ENCODE measurements at places on chromosomes 7 and 10. TPM values are rescaled to one million over a fixed set of nuclear protein-coding genes. Genes with fewer than 3 reads are reported as not detected.

Gene HHEX
- not detected for total RNA-seq

Gene TACC2
- total RNA-seq, result 7.8 TPM

Gene FAM24A
- not detected for total RNA-seq

Gene CYP26C1
- not detected for total RNA-seq

DNA sequence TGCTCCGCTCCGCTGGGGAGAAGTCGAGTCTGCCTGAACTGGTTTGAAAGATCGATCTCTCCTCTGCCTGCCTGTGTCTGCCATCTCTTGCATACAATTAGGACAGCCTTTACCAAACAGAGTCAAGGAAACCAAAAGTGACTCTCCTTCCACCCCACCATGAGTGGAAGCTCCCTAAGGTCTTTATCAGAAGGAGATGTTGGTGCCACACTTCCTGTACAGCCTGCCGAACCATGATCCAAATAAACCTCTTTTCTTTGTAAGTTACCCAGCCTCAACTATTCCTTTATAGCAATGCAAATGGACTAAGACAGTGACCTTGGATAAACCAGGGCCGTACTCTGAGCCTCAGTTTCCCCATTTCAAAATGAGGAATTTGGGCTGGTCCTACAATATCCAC lies 106.3 kb upstream of the GDF10 start:
- no peak for DNase-seq

GRCh38 chr7:33886149-33886623 lies 19.2 kb upstream of the BMPER start:
- peak; percentile 34 for DNase-seq

Gene TET1
- total RNA-seq, result 2.8 TPM

DNA sequence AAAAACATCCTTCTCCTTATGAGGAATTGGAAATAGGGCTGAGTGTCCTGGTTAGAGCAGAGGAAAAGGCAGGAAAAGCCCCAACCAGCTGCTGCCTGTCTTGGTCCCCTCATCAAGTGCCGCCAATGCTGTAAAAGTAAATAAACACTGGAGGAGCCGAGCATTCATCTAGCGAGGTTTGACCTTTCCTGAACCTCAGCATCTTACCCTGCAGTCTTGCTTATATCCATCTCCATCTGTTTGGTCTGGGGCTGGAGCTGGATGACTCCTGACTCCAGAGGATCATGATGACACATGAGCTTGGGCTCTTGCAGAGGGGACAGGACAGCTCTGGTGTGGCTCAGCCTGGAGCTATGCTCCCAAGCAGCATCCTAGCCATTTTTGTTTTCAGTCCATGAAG lies 501.1 kb downstream of the TNS3 start:
- DNase-seq, result peak; percentile 87

Gene NACAD
- 3.2 TPM for total RNA-seq

Gene EBLN1
- 0.17 TPM for total RNA-seq

Gene CUZD1
- total RNA-seq, result 0.02 TPM

DNA sequence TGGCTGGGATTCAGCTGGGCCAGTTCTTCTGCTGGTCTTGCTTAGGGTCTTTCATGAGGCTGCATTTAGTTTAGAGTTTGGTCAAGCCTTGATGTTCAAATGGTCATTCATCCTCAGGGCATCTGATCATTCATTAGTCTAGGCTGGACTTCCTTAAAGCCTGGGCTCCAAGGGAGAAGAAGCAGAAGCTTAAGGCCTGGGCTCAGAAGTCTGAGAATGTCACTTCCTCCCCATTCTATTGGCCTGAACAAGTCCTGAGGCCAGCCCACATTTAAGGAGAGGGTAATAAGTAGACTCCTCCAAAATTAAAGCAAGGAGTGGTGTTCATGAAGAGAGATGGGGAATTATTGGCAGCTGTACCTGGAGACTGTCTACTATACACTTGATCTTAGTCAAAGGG lies 193.2 kb upstream of the HABP2 start:
- DNase-seq, result no peak

DNA sequence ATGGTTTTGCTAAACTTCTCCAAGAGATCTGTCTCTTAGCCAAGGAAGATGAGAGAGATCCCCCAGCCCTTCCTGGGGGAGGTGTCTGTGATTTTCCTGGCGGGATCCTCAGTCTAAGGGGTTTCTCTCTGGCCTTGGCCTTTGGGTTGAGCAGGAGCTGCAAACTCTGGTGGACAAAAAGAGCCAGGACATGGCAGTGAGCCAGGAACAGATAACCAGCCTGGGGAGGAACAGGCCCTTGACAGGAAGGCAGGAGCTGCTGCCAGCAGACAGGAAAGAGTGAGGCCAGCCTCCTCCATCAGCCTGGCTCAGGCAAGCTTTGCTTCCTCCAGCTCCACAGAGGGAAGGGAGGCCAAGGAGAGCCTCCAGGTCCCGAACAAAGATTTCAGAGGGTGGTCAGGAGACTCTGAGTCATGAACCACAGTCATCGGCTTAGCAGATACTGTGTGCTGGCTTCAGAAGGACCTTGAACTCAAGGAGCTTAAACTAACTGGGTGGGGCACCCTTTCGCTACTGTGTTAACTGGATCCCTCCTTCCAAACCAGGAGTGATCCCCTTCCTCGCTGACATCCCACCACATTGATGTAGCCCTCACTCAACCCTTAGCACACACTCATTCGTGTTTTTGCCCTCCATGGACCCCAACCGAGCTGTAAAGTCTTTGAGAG lies 34.7 kb downstream of the DDIT4 start:
- peak; percentile 85 for DNase-seq

DNA sequence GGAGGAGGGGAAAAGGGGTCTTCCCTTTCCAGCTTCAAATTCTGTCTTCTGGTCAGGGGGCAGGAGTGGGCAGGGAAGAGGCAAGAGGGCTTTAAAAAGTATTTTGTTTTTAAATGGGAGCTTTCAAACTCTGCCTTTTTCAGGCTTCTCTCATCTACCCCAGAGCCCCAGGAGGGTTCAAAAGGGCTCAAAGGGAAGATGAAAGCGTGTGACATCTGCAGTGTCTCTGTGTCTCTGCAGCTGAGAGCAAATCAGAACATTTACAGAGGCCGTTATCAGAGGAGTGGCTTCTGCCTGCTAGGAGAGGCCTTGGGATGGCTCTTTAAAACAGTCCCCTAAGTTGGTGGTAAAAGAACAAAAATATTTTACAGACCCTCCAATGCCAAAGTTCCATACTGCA lies 30.3 kb downstream of the TRIM8 start:
- no peak for DNase-seq

Gene TRIM50
- total RNA-seq, result not detected

GRCh38 chr10:33015761-33016547 lies 57.9 kb upstream of the ITGB1 start:
- DNase-seq, result peak; percentile 77

DNA sequence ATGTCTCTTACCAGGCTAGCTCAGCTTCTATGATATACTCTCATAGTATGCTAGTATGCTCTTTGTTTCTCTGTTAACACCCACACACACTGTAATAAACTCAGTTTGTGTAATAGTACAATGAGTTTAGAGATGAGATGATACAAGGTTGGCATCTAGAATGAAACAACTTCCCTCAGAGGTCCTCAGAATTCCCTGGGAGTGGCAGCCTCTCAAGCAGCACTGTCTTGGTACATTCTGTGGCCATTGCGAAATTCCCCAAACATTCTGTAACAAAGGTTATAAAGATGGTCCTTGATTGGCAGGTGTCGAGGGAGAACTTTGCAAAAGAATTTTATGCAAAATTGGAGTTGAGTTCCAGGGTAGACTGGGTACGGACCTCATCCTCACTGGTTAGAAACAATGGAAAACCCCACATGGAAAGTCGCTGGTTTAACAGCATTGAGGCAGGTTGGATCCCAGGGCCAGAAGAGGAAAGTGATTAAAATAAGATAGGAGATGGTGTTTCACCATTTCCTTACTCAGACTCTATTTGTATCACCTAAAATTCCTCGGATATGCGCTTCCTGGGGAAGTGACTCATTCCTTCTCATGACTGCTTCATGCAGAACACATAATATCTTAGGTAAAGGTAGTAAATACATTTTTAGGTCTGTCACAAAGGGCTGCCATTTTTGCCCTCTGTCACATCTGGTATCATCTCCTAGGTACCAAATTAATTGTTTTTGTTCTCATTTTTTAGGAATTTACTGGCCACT lies 657.8 kb downstream of the SORCS1 start:
- DNase-seq, result peak; percentile 26

Gene RADIL
- total RNA-seq, result not detected

GRCh38 chr7:45606050-45606449 lies 31.9 kb downstream of the ADCY1 start:
- no peak for DNase-seq

DNA sequence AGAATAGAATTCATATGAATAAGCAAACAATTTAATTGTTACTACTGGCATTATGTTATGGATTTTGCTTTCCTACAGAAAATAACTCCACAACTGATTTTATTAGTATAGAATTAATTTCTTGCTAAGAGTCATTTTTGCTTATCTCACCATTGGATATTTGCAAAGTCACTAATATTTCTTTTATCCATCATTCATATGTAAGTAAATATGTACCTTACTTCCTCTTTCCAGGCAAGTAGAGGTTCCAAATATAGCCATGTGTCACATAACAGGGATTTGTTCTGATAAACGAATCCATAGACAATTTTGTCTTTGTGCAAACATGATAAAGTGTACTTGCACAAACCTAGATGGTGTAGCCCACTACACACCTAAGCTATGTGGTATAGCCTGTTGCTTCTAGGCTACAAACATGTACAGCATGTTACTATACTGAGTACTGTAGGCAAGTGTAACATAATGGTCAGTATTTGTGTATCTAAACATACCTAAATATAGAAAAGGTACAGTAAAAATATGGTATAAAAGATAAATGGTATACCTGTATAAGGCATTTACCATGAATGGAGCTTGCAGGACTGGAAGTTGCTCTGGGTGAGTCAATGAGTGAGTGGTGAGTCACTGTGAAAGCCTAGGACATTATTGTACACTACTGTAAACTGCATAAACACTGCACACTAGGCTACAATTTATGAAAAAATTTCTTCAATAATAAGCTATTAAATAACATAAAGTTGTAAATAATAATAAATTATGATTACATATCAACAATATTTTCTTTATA lies 18.3 kb downstream of the KLLN start:
- DNase-seq, result peak; percentile 72

DNA sequence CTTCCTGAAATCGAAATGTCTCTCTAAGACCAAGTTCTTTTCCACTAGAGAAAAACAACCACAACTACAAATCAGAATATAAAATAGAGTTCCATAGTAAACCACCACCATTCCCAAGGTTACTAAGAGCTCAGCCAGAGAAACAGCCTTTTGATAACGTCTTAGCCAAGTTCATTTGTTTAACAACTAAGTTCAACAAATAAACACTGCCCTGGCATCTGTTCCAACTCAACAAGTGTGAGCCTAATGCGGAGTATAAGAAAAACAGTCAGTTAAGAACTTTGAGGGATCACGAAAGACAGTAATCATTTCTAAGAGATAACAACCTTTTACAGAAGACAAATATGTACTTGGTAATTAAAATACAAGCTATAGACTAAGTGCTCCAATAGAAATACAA lies 77.3 kb downstream of the CALD1 start:
- DNase-seq, result peak; percentile 32

Gene BAZ1B
- 87.8 TPM for total RNA-seq

- DNase-seq, result no peak
These were observed 3.9 kb downstream of the TASOR2 start for GRCh38 chr10:5688587-5688986.

GRCh38 chr7:132249256-132249971 lies 326.9 kb downstream of the PLXNA4 start:
- DNase-seq, result peak; percentile 29

DNA sequence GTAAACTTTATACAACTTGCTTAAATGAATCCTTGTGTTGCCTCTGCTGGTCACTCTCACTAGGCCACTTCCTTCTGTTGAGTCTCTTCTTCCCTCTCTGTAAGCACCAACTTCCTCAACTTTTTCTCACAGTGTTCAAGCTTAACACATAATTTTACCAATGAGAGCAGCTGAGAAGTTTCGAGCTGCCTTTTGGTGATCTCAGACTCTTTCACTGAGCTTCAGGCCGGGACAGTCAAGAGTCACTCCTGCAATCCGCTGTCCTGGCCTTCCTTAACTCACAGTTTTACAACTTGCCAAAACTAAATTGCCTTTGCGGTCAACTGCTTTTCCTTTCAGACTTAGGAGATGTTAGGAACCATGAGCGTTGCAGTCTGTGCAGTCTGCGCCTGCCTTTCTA lies 47.4 kb downstream of the PRPF18 start:
- no peak for DNase-seq

Gene PCDH15
- not detected for total RNA-seq

- DNase-seq, result no peak
These were observed 43.1 kb upstream of the SNX13 start for GRCh38 chr7:17983221-17984062.

- DNase-seq, result peak; percentile 84
These were observed 222.9 kb upstream of the SH2B2 start for GRCh38 chr7:102063690-102064180.

- DNase-seq, result peak; percentile 56
These were observed 169.5 kb upstream of the LYZL1 start for GRCh38 chr10:29119374-29119773.

- peak; percentile 76 for DNase-seq
These were observed 23.2 kb downstream of the STMP1 start for GRCh38 chr7:135685306-135686084.

Gene CALML5
- not detected for total RNA-seq

DNA sequence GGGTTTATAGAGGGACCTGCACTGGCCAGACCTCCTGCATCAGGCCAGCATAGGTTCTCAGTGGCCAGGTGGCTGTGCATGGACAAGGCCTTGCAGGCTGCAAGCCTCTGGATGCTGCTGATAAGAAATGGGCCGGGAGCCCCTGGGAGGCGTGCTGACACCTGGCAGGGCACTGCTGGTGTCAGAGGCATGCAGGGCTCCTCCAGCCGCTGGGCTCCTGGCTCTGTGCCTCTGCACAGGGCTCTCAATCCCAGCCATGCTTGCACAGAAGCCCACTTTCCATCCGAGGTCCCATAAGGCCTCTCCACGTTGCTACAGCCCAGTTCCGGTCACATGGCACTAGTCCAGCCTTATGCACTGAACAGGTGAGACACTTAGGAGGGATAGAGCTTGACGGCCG lies 27.3 kb downstream of the ANTXRL start:
- no peak for DNase-seq

GRCh38 chr10:7829289-7829834 lies 11.1 kb downstream of the TAF3 start:
- DNase-seq, result no peak

- DNase-seq, result no peak
These were observed 182.2 kb downstream of the PHF14 start for GRCh38 chr7:11155883-11156282.

Gene PPP1R9A
- 0.25 TPM for total RNA-seq

DNA sequence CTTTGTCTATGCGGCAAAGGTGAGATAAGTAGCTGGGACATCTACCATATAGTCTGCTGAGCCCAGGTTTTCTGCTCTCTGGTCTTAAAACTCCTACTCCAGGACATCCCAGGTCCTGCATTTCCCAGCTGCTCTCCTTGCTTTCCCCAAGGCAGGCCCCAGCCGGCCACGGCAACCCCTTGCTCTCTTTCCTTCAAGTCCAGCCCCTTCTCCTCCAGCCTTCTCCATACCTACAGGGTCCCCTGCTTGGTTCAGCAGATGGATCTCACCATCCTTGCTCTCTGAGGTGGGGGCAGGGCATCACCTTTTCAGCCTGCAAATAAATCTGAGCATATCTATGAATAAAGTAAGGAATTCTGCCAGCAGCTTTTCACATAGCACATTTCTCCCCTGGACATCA lies 8.7 kb downstream of the GIMAP5 start:
- DNase-seq, result no peak

Measured in M059J (cell line).